ENCODE measurements at places on chromosomes 3 and 15. TPM values are rescaled to one million over a fixed set of nuclear protein-coding genes. Genes with fewer than 3 reads are reported as not detected.

Gene TNFSF10
- 2.7 TPM for total RNA-seq

Gene CAMK1
- total RNA-seq: 24.8 TPM

Gene CACNA2D2
- 0.08 TPM for total RNA-seq

Gene HTR3E
- total RNA-seq: not detected

Gene PGBD4
- total RNA-seq: 1.4 TPM

Gene GPR176
- 47.6 TPM for total RNA-seq

Gene PTH1R
- 1.4 TPM for total RNA-seq

Gene DUOX1
- total RNA-seq: not detected

Gene FGF7
- 162 TPM for total RNA-seq

Gene CGNL1
- total RNA-seq: 0.39 TPM

Gene ASB14
- total RNA-seq: not detected

Gene LRRC58
- total RNA-seq: 19.3 TPM

Gene ECE2
- total RNA-seq: not detected

Gene CAMP
- not detected for total RNA-seq

Gene C3orf33
- total RNA-seq: 2.7 TPM

Gene FOXB1
- not detected for total RNA-seq

Gene SLC22A13
- 1.6 TPM for total RNA-seq

Gene C3orf49
- not detected for total RNA-seq

Gene CSPG5
- total RNA-seq: 0.08 TPM

Gene PODXL2
- total RNA-seq: 5.0 TPM

Gene ERC2
- 1.4 TPM for total RNA-seq

Gene FBXL2
- 10.0 TPM for total RNA-seq

Gene C3orf20
- total RNA-seq: not detected

Gene MFSD1
- 45.8 TPM for total RNA-seq

Gene CFAP161
- not detected for total RNA-seq

Gene ITPKA
- 44.2 TPM for total RNA-seq

Gene PIERCE2
- 6.5 TPM for total RNA-seq

Gene TRIM71
- not detected for total RNA-seq

Gene ERICH6
- total RNA-seq: 0.48 TPM

Gene AGTR1
- 3.0 TPM for total RNA-seq

Gene ALG1L2
- not detected for total RNA-seq

Gene LRRC31
- total RNA-seq: not detected

Gene SAMD7
- total RNA-seq: not detected

Gene KLHL18
- 13.4 TPM for total RNA-seq

Gene GCHFR
- 11.5 TPM for total RNA-seq

Gene ARNT2
- total RNA-seq: 4.8 TPM
